Left lobe of liver (tissue), 2 donors: ENCODE measurements at places on chromosomes 2 and 18. TPM values are rescaled to one million over a fixed set of nuclear protein-coding genes. Genes with fewer than 3 reads are reported as not detected.

DNA sequence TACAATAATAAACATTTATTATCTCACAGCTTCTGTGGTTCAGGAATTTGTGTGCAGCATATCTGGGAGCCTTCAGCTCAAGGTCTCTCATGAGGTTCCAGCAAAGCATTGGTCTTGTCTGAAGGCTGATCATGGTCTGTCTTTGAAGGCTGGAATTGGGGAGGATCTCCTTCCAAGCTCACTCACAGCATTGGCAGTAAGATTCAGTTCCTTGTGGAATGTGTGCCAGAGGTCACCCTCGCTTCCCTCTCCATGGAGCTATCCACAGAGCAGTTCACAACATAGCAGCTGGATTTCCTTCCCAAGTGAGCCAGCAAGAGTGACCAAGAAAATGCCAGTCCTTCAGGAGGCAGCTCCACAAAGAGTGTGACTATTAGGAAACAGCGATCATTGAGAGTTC is 202.2 kb upstream of the ST6GAL2 start:
- DNase-seq = no peak

DNA sequence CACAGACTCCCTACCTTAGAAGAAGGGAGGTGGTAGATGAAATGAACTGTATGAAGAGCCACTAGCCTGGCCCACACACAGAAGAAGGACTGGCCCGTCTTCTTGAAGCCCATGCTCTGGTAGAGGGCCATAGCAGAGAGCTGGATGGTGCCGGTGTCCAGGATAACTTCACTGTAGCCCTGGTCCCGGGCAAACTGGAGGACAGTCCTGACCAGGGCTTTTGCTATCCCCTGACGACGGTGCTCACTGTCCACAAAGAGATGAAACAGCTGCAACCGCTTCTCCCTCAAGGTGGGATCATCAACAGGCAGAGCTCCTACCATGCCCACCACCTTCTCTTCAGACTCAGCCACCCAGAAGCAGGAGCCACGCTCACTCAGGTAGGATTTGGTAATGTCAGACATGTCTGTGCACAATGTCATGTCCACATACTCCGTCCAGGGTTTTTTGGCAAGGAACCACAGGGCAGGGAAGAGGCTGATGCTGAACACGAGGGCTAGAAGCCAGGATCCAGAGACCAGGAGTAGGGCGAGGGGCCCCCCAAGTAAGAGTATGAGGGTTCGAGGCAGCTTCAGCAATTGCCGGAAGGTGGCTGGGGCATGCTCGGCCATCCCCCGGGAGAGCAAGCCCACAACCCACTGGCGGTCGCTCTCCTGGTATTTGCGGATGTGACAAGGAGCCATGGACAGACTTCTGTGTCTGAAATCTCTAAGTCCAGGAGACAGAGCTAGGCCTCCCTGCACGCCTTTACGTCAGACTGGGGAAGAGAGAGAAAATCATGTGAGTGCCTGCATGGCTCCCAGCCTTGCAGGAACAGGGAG is 1.1 kb downstream of the NAT8 start:
- peak; percentile 72 for DNase-seq

GRCh38 chr2:172806493-172806892 is 70.8 kb downstream of the RAPGEF4 start:
- no peak for DNase-seq

- no peak for DNase-seq
Measured at GRCh38 chr2:237593036-237593435, 2.5 kb upstream of the RAB17 start.

- DNase-seq = no peak
Measured at GRCh38 chr2:161245261-161245553, 63.0 kb upstream of the PSMD14 start.

DNA sequence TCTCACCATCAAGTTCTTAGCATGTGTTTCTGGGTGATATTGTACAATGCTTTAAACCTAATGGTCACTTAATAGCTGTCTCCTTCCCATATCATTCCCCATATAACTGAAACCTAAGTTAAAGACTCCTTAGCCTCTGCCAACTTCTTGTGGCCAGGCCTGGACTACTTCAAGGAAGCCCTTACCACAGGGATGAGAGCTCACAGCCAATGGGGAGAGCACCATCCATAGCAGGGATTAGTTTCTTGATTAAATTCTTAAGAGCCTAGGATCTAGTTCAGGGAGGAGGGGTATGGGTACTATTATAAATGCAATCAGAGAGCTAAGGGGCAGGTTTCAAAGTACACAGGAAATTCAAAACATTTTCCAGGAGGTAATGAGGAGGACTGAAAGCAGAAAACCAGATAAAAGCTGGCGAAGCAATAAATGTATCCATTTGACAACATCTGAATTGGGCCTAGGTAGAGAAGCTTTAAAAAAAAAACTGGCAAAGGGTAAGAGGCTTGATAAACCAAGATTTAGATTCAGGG is 34.8 kb upstream of the IHH start:
- DNase-seq = no peak

DNA sequence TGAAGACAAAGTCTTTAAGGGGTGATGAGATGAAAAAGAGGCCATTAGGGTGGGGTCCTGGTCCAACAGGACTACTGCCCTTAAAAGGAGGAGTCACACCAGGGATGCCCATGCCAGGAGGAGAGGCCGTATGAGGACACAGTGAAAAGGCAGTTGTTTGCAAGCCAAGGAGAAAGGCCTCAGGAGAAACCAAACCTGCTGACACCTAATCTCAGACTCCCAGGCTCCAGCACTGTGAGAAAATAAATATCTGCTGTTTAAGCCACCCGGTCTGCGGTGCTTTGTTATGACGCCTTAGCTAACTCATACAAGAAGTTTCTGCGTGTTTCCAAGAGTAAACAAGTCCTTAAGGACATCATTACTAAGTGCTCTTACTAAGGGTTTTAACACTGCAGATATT is 93.6 kb downstream of the DNER start:
- no peak for DNase-seq

DNA sequence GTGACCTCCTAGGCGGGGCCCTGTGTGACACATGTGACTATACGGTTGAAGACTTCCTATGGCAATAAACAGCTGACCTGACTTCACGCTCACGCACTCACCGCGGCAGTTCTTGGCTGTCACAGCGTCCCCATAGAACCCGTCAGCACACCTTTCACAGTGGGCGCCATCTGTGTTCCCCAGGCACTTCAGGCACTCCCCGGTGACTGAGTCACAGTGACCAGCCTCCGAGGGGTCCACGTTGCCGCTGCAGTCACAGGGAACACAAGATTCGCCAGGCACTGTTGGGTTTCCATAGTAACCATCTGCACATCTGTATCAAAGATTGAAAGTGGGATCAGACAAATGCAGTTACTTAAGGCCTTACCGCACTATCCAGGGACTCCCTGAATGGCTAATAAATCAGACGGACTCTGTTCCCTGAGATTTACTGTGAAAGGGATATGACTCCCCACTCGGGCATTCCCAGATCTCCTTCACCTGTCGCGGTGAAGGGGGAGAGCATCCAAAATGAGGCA is 94.5 kb downstream of the LAMA1 start:
- DNase-seq = no peak

GRCh38 chr2:232290668-232291067 is 87.9 kb upstream of the ALPP start:
- no peak for DNase-seq

The VSNL1 gene
- total RNA-seq = 11.9 TPM

The SOWAHC gene
- total RNA-seq = 21.3 TPM

GRCh38 chr2:54516842-54517241 is 60.7 kb downstream of the SPTBN1 start:
- DNase-seq = no peak

- peak; percentile 65 for DNase-seq
Measured at GRCh38 chr2:54570925-54571694, 115.0 kb downstream of the SPTBN1 start.

The LINC00305 gene
- not detected for total RNA-seq

The SLC38A11 gene
- 2.2 TPM for total RNA-seq

DNA sequence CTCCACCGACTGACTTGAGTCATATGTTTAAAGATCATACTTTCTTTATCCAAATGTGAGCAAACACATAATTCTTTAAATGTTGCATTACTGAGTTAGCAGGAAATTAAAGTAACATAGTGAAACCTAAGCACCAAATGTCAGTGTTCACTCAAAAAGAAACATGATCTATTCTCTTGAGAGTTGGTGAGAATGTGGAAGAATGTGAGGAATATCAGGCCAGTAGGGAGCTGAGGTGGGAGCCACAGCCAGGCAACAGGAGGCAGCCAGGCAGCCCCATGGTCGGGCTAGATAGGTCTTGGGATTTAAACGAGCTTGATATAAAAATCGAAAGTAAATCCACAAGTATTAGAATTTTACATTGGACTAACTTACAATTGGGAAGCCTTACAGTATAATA is 198.1 kb upstream of the SH3BP4 start:
- DNase-seq = no peak

The ESPNL gene
- 1.7 TPM for total RNA-seq

DNA sequence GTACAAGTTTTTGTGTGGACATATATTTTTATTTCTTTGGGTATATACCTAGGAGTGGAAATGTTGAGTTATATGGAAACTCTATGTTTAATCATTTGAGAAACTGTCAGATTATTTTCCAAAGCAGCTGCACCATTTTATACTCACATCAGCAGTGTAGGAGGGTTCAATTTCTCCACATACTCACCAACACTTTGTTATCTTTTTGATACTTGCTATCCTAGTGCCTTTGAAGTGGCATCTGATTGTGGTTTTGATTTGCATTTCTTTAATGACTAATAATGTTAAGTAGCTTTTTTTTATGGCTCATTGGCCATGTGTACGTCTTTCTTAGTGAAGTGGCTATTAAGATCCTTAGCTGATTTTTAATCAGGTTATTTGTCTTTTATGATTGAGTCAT is 64.7 kb upstream of the SLC8A1 start:
- DNase-seq = no peak

- no peak for DNase-seq
Measured at GRCh38 chr2:164760179-164760578, 81.4 kb downstream of the COBLL1 start.

GRCh38 chr18:79545736-79546171 is 133.8 kb upstream of the CTDP1 start:
- DNase-seq = no peak

DNA sequence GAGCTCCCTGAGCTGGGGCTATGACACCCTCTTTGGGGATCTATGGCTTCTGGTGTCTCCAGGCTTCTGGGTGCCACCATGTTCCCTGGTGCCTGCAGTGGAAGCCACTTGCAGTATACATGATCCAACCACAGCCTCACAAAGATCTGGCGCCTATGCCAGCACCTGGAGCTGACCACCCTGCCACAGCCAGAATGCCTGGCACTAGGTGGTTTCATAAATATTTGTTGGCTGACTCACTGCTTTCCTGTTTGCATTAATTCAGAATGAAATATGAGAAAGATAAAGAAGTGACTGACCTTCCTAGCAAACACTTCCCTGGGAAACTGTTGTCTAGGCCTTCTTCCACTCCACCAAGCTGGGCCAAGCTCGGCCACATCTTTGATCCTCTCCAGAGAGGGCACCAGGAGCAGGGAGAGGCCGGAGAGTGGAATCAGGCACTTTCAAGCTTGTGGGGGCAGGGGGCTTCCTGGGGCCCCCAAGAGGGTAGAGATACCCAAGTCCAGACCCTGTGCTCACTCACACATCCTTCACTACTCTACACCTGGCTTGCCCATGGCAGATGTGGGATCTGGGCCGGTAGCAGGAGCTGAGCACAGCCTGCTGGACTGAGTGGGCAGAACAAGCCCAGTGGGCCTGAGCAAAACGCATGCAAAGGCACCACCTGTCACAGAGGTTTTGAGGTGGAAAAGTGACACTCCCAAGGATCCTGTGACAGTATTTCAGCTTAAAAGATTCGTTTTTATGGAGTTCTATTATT is 565.7 kb downstream of the SLC4A3 start:
- DNase-seq = no peak

DNA sequence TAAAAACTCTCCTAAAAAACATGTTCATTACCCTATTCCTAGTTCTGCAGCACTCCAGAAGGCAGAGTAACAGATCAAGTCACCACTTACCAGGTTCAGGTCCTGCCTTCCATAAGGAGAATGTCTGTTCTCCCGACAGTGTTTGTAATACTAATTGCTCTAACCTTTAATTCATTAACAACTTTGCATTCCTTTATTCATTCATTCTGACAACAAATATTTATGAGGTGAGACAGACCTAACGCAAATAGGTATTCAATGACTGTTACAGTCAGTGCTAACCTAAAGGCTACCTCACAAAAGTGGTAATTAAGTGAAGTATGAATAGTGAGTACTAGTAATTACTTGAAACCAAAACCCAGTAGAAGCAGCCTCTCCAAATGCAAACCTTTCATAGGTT is 224.0 kb downstream of the AFF3 start:
- no peak for DNase-seq

The ADGRF3 gene
- 0.23 TPM for total RNA-seq

DNA sequence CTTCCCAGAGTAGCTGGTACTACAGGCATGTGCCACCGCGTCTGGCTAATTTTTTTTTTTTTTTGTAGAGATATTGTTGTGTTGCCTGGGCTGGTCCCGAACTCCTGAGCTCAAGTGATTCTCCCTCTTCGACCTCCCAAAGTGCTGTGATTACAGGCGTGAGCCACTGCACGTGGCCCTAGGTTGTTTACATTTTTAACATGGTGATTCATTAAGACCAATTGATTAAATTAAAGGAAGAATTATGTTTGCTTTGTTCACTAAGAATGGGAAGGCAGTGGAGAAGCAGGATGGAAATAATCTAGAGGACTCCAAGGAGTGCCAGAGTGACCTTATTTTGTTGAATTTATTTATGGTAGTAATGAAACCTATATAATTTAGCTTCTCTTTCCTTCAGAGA is 7.5 kb downstream of the LCLAT1 start:
- no peak for DNase-seq

DNA sequence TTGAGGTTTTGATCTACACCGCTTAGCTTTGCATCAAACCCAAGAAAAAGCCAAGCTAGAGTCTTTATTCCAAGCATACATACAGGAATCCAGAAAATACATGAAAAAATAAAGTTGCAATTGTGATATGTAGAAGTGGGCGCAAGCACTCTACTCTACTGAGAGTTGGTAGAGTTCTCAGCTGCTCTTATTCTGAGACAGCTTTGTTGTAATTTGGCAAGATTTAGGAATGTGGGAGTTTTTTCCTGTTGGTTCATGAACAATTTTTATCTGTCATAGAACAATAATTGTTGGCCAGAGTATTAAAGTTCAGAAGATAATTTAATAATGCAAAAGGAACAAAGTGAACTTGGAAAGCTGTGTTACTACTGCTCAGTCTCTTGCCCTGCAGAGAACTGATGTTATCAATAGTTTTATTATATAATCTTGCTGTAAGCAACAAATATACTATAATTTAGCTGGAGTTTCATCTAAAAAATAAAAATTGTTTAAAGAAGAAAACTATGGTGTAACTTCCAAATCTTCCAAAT is 302.0 kb upstream of the RND3 start:
- DNase-seq = no peak

DNA sequence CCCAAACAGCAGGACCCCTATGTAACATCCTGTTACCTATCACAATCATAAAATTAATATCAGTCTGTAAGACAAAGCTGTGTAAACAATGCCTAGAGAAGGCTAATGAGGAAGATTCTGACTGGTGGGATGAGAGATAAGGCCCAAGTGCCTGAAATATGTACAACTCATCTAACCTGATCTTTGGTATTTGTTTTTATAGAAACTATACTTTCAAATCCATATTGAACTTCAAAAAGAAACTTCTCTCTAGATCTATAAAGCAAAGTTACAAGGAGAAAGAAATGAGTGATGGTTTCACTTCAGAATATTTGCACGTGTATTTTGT is 36.1 kb upstream of the ITGA4 start:
- DNase-seq = no peak

GRCh38 chr2:120445449-120446143 is 99.7 kb downstream of the INHBB start:
- no peak for DNase-seq

The AGPS gene
- 31.0 TPM for total RNA-seq
